CD4-positive, alpha-beta T cell treated with Interleukin-6 for 4 hours (primary cell): ENCODE measurements at places on chromosomes 11 and 22.

- DNase-seq: no peak
Observed at GRCh38 chr11:117604336-117604995, 192.6 kb downstream of the DSCAML1 start.

DNA sequence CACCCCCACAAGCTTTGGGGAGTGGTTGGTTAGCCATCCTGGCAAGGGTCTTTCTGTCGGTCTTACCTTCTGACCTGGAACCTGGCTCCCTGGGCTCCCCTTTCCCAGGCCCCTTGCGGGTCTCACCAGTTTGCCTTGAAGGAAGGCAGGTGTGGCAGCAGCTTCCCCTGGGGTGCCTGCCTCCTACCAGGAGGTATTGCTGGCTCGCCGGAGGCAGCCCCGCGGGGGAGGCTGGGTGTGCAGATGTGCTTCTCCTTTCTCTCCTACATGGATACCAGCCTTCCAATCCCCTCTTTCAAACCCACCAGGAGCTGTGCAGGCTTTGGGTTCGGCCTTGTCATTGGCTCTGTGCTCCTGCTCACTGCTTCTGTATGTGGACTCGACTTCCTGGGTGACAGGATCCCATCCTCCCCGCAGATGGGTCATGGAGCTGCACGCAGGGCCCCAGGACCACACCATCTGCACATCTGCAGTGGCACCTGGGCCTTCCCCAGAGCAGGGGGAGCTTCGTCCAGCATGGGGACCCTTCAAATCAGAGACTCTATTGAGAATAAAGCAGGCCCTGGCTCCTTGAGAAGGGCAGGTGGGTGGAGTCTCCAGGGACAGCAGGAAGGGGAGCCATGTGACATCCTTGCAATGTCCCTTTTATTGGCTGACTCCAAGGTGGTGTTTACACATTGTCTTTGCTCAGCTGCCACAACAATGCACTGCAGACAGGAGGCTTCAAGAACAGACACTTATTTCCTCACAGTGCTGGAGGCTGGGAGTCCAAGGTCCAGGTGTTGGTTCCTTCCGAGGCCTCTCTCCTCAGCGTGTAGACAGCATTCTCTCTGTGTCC is 592.0 kb downstream of the BRD1 start:
- no peak for DNase-seq

- no peak for DNase-seq
Observed at GRCh38 chr11:78177216-78177615, 11.2 kb downstream of the KCTD21 start.

- DNase-seq: peak; percentile 46
Observed at GRCh38 chr11:66264914-66265313, 3.5 kb upstream of the RAB1B start.

- DNase-seq: no peak
Observed at GRCh38 chr11:130783323-130783722, 133.0 kb downstream of the SNX19 start.

DNA sequence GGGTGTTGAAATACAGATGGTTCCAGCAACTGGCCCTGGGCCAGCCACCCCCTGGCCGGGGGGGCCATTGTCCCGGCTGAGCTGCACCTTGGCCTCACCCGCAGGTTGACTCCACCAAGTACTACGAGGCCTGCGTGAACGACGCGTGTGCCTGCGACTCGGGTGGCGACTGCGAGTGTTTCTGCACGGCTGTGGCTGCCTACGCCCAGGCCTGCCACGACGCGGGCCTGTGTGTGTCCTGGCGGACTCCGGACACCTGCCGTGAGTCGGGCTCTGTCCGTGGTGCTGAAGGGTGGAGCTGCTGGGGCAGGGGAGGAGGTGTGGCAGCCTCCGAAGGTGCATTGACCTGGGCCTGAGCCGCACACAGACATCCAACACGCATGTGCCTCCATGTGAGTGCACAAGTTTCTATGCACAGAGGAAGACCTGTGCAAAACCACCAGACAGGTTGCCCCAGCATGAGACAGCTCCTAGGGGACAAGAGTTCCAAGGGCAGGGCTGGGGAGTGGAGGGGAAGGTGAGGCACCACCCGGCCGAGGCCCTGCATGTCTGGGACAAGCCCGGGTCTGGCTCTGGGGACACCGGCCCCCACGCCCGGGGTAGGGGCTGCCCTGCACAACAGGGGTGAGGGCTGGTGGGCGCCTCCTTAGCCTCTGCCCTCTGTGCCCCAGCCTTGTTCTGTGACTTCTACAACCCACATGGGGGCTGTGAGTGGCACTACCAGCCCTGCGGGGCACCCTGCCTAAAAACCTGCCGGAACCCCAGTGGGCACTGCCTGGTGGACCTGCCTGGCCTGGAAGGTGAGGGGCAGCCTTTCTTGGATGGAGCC is 16.1 kb downstream of the MUC5B start:
- no peak for DNase-seq

DNA sequence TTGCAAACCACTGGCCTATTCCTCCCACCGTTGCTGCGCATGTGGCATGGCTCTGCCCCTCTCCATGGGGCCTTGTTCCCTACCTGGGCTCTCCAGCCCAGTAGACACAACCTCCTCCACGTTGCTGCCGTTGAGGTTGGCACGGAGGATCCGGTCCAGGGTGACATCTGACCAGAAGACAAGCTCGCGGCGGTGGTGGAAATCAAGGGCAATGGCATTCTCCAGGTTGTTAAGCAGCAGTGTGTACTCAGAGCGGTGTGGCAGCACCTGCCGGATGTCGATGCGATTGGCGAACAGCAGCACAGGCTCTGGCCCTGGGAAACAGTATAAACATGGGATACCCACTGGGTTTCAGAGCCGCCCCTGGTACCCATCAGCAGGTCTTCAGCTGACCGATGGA is 23.8 kb downstream of the LRP4 start:
- no peak for DNase-seq

DNA sequence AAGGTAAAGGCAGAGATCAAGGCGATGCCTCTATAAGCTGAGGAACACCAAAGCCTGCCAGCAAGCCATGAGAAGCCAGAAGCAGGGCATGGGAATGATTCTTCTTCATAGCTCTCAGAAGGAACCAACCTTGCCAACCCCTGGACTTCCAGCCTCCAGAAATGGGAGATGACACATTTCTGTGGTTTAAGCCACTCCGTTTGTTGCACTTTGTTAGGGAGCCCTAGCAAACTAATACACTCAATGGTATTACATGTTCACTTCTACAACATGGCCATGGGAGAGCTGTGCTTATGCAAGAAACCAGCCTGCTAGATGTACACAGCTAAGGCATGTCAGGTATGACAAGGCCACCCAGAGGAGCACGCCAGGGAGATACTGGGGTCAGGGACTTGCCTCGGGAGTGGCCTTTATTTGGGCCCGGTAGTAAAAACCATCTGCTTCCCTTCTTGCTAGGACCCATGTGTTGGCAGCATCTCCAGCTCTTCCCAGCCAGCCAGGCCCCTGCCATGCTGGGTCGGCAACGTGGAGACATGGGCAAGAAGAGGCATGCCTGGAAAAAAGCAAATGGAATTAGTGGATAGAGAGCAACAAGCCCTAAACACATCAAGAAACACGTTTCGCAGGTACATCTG is 3.6 kb downstream of the C11orf16 start:
- no peak for DNase-seq

- no peak for DNase-seq
Observed at GRCh38 chr11:36471577-36471976, 38.5 kb downstream of the TRAF6 start.

DNA sequence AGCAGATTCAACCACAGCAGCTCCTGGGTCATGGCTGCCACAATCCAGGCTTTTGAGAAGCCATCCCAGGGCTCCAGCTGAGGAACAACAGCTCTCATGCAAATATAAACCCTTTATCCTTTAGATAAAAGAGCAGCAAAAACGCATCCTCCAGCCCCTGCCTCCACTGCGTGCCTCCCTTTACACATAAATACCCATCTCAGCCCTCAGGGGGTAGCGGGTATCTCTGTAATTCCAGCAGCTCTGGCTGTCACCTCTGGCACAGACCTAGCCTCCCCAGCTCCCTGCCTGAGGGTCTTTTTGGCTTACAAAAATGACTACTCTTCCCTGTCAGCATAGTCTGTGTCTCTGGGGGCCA is 21.6 kb downstream of the LMO1 start:
- DNase-seq: no peak

- DNase-seq: no peak
Observed at GRCh38 chr11:43922295-43922648, 20.2 kb upstream of the C11orf96 start.
